NCI-H2107 (cell line): ENCODE measurements at places on chromosomes 3 and 15.

GRCh38 chr3:49673715-49674496 is at the start of gene APEH:
TSS of gene APEH (plus strand) at chr3:49674351. CDS start at chr3:49674402, 51 bp downstream.
- no peak for DNase-seq

GRCh38 chr3:136682740-136683312 is 69.4 kb downstream of the STAG1 start:
- no peak for DNase-seq

- DNase-seq: no peak
Measured at GRCh38 chr3:14507305-14507741, 32.8 kb downstream of the GRIP2 start.

GRCh38 chr3:141348837-141349236 is 19.5 kb upstream of the ZBTB38 start:
- DNase-seq: no peak

DNA sequence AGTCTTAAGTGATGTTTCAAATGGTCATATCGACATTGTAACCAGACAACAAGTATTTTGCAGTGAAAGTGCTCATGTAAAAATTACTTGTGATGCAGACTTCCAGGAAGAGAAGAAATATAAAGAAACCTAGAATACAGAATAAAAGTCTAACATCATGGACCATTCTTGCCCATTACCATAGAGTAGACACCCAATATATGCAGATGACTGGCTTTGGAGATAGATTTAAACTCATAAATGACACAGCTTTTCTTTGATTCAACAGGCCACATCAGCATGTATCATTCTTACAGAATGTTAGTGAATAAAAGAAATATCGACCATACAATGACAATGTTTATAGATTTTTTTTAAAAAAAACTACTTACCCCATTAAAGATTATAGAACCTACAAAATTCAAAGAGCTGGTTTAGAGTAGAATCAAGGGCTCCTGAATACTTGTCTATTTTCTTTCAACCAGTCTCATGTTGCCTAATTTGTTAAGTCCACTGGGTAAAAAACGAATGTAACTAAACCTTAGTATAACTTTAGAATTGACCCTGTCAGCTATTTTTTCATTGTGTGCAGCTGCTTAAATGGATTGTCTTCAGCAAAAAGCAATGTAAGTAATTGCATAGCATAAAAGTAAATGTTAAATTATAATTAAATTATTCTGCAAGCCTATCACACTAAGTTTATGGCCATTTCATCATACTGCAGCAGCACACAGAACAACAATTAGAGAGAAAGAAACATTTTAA is 268.7 kb upstream of the AGTR1 start:
- DNase-seq: no peak

GRCh38 chr3:32367442-32367841 is 24.2 kb upstream of the CMTM7 start:
- no peak for DNase-seq

DNA sequence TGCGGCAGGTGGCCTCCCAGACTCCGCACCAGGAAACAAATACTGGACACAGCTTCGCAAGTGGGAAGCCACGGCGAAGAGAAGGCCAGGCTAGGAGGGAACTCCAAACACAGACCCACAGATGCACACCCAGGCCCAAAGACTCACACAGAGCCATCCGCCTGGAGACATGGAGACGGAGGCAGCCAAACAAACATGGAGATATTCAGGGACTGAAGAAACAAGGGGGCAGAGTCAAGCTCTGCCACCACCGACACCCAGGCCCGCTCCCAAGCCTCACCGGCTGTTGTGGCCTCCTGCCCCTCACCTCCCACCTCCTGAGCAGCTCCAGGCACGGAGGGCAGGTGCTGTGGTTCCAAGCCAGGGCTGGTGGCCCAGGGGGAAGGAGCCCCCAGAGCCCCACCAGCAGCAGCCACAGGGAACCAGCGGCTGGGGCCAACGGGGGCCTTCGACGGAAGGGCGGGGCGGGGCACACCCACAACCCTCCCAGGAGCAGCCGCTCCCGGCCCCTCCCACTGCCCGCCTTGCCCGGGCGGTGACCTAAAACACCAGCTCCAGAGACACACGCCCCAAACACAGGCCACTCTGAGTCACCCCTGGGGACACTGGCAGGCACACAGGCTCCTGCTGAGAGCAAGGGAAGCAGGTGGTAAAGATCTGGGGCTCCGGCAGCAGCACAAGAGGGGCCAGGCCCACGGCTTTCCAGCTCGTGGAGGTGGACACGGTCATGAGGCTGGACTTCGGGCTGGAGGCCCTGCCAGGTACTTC is 31.9 kb downstream of the TNK2 start:
- no peak for DNase-seq

- no peak for DNase-seq
Measured at GRCh38 chr3:170679190-170679589, 93.3 kb upstream of the SLC7A14 start.

DNA sequence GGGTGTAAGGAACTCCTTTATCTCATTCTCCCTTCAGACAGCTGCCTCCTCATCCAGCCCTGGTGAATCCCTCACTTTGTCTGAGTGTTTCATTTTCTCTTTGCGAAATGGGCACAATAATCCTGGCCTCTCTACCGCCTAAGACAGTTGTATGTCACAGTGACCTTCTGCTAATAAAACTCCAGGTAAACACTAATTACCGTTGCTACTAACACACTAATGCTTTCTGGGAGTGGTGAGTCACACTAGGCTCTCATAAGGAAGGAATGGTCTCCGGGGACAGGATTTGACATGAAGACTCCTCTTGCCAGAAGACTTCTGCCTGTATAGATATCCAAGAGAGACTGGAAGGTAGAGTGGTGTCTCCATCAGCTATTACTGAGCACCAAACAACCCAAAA is 71.7 kb upstream of the SNRK start:
- DNase-seq: no peak

GRCh38 chr3:17645074-17645698 is 97.2 kb downstream of the TBC1D5 start:
- no peak for DNase-seq

DNA sequence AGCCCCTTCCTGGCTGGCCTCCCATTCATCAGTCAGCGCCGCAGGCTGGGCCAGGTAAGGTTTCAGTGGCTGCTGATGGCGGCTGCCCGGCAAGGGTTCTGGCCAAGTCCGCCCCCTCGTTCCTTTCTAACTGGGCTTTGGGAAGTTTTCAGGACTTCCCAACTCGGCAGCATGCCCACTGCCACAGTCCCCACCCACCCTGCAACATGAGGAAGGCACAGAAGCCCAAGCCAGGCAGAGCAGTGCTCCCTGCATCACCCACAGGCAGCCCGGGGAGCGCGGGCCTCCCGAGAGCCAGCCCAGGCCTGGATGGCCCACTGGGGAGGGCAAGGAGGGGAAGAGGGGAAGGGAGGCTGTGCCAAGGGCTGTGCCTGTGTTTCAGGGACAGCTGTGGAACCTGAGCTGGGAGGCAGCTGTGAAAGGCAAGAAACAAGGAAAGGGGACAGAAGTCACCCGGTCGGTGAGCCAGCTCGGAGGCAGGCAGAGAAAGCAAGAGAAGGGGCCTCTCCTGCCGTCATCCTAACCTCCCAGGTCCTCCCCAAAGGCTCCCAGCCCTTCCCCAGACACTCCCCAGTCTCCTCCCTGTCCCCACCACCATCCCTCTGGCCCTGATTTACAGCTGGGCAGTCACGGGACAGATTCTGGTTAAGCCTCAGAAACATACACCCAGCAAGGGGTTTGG is 73.9 kb downstream of the CPN2 start:
- DNase-seq: no peak

- no peak for DNase-seq
Measured at GRCh38 chr3:72698154-72698917, 149.9 kb downstream of the SHQ1 start.
